ENCODE measurements at places on chromosomes 7 and 10.

DNA sequence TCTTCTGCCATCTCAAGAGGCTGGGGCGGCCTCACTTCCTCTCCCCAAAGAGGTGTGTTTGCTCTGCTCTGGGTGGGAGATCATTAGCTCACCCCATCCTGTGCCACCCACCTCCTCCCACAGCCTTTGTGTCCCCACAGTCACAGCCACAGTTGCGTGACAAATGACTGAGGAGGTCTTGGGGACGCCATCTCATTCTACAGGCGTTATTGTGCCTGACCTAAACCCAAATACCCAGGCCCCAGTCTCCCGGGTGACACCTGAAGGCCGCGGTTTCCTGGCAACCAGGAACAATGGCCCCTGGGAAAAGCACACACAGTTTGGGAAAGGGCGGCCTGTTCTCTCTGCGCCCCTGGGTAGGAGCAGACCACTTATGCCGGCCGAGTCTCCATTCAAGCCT lies 51.6 kb downstream of the SLIT1 start:
- DNase-seq, result no peak

GRCh38 chr7:30301751-30302150 lies 17.4 kb downstream of the ZNRF2 start:
- DNase-seq, result no peak

DNA sequence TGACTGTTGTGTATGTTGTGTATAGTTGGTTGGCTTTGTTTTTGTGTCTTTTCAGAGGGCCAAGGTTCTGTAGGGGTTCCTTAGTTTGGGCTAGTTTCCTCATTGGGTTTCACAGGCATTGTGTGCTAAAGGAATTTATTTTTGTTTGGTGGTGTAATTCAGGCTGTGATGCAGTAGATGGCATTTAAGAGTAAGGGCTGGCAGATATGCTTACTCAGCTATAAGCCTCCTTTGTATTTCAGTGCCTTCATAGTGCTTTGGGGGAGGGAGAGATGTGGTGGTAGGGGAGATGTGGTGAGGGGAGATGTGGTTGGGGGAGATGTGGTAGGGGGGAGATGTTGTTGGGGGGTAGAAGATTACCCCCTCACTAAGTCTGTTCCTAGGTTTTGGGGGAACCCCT lies 91.7 kb downstream of the SLC25A40 start:
- DNase-seq, result no peak

GRCh38 chr7:100799037-100799896 lies 28.1 kb downstream of the EPHB4 start:
- DNase-seq, result peak; percentile 79

- DNase-seq, result no peak
Observed at GRCh38 chr7:29445736-29446135, 117.9 kb upstream of the PRR15 start.

- no peak for DNase-seq
Observed at GRCh38 chr7:16991551-16991950, 109.8 kb upstream of the AGR3 start.

DNA sequence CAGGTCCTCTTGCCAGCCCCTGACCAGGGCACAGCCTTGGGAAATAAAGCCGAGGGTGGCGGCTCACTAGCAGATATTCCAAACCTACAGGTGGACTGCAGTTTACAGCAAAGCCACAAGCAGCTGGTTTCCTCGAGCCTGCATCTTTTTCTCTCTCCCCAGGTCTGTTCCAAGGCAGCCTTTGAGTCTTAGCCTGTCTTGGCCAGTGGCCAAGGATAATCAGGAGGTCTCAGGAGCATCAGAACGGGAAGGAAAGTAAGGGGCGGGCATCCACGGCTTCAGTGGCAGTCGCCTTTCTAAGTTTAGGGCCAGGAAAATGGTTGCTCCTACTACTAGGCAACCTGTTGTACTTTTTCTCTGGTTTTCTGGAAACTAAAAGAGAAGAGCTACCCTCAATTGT lies 219.7 kb upstream of the ZMIZ1 start:
- no peak for DNase-seq

- DNase-seq, result no peak
Observed at GRCh38 chr7:157751951-157752673, 415.3 kb downstream of the DNAJB6 start.

DNA sequence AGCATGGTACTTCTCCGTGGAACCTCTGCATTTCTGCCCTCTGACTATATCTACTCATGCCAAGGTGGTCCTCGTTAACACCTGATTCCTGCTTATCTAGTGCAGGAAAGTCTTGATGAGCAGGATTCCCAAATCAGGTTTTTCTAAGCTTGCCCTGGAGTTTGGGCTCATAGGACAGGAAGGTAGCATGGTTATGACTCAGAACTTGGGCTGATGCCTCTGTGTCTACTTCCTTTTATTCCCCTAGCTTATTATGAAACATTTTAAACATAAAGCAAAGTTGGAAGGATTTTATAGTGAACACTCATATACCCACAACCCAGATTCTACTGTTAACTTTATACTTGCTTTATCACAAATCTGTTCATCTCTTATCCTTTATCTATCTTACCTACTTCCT lies 5.6 kb downstream of the SUFU start:
- no peak for DNase-seq

Data from adrenal gland (tissue), 19 donors.